ENCODE measurements at places on chromosomes 2 and 18.
A peak's percentile ranks its signal among the peaks of the same experiment; 100 is the strongest.

- DNase-seq = no peak
These were observed 104.2 kb downstream of the ASAP2 start for GRCh38 chr2:9310798-9311197.

GRCh38 chr2:128727914-128728313, 409.2 kb upstream of the HS6ST1 start:
- no peak for DNase-seq

DNA sequence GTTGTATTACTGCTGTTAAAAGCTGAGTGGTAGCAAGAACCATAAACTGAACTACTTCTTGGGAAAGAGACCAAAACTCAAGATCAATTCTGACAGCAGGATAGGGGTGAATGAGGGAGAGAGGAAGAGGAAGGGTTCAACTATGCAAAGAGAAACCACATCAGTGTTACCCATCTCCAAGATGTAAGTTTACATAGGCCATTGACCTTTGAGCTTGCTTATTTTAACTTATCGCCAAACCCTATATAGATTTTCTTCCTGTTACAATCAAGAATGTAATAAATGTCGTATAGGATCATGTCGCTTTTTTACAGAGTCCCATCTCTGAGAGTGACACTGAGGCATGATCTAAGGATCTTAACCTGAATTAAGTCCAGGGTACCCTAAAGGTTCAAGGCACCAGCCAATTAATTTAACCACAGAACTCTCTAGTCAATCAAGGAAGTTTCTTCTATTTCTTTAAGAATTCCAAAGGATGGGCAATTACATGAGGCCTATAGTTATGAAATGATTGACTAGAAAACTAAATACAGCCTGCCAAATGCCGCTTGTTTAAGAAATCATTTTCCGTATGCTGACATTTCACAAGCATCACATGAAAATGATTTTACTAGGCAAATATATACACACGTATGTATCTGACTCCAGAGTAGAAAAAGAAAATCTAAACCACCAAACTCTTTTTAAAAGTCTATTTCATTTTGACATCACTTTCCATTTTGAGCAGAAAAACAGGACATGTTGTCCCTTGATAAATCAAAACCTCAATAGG, 11.8 kb downstream of the RND3 start:
- DNase-seq = no peak

GRCh38 chr2:58350484-58350883, 109.4 kb upstream of the FANCL start:
- no peak for DNase-seq

GRCh38 chr2:64133828-64134227, 10.4 kb downstream of the PELI1 start:
- DNase-seq = no peak

DNA sequence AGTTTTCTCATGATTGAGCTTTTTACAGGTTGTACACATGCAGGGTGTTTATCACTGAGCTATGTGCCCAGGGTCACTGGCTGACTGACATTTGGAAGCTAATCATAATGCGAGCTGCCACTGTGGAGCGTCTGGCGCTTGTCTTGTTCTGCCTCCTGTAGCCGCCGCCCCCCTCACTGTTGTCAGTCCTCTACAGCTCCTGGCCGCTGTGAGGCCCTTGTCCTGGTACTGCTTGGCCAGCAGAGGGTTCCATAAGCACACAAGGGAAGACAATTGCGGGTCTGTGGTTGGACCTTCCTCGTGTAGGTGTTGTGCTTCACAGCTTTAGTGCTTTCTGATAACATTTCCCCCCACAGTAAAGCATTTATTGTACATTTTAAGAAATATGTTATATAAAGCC, 105.6 kb upstream of the LDLRAD4 start:
- DNase-seq = peak; percentile 80

GRCh38 chr18:40360558-40360957, 1594.5 kb upstream of the PIK3C3 start:
- DNase-seq = no peak

GRCh38 chr2:174730698-174731018, 33.6 kb downstream of the CHRNA1 start:
- DNase-seq = no peak

DNA sequence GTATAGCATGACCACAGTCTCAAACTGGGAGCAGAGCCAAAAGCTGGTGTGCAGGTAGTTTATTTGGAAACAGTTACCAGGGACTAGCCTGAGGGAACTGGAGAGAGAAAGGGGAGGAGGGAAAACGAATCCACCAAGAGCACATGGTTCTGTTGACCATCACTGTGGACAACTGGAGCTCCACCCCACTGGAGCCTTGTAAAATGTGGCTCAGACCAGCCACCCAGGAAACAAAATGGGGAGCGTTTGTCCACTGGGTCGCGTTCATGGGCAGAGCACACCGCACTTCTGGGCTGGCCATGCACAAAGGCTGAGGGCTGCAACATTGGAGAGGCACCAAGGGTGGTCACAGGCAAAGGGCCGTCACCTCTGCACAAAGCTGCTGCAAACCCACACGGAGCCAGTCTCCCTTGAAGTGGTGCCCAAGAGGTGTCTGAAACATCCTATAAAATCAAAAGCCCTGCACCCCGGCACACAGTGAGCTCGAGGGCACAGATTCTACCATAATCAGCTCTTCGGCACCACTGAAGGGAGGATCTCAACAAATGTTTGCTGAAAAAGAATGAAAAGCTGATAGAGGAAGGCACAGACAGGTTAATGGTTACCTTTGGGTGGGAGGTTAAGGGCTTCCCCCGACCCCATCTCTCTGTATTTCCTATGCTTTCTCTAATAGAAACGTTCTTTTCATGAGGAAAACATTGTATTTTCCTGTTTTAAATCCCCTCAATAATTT, 192.9 kb downstream of the INHBB start:
- DNase-seq = no peak

DNA sequence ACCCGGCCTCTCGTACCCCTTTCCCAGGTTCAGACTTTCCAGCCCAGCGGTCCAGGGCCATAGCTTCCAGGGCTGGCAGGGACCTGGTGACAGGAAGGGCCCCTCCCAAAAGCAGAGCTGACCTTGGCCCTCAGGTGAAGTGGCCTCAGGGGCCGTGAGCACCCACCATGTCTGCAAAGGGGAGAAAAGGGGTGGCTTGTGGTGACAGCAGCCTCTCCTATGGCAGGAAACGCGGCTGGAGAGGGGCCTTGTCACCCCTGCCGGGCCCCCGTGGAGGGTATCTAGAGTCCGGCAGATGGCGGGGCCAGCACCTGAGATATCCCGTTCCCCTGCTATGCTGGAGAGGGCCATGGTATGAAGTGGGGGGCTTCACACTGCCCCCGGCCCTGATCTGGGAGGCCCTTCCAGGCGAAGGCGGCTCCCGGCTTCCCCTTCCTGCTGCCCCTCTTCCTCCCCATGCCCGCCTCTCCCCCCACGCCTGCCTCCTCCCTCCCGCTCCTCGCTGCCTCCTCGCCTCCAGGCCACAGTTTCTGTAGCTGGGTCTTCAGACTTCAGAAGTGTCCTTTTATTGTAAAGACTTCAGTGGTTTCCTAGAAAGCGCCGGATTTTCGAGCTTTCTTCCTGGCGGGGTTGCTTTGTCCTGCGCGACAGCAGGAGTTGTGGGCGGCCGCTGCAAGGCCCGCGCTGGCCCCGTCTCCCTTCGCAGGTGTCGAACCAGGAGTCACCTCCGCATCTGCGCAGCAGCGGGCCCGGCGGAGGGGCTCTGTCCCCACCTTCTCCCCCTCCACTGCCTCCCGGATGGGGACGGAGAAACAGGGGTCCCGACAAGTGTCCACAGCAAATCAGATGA, 240.5 kb upstream of the MYT1L start:
- no peak for DNase-seq

- peak; percentile 60 for DNase-seq
These were observed 21.7 kb downstream of the DDX18 start for GRCh38 chr2:117835990-117836760.

- DNase-seq = no peak
These were observed 135.9 kb upstream of the ARL4C start for GRCh38 chr2:234632527-234633391.

GRCh38 chr2:66334237-66335029, 100.5 kb upstream of the MEIS1 start:
- DNase-seq = no peak

DNA sequence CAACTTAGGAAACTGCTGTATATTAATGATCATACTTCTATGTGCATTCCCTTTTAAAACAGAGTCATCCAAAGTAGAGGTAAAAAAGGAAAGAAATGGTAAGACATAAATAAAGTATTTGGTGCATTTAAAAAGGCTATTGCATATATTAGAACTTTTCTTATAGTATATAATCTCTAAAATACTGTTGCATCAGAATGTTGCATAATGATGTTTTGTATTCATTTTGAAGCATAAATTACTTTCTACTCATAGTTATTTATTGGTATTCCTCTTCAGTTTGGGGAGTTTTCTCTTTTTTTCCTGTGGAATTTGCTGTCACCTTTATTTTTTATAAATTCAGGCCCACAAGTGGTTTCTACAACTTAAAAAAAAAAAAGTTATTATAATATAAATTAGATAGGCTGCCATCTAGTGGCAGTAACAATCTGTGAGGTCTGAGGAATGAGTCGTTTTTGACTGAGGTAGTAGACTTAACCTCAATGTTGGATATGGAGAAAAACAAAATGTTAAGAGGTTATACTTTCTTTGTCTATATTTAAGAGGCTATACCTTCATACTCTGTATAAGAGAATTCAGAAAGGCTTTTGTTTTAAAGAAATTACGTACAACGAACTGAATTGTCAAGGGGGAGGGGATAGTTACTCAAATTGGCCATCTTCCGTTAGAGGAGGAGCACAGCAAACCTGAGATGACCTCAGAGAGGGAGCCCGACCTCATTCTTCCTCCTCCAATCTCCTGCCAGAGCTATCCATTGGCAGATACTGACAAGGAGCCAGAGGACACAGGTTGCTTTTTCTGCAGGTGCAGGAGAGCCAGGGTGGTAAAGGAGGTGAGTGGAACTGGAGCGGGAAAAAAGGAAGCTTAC, 23.8 kb downstream of the ANKAR start:
- DNase-seq = peak; percentile 52

GRCh38 chr2:239061824-239062570, 214.1 kb downstream of the TWIST2 start:
- no peak for DNase-seq

DNA sequence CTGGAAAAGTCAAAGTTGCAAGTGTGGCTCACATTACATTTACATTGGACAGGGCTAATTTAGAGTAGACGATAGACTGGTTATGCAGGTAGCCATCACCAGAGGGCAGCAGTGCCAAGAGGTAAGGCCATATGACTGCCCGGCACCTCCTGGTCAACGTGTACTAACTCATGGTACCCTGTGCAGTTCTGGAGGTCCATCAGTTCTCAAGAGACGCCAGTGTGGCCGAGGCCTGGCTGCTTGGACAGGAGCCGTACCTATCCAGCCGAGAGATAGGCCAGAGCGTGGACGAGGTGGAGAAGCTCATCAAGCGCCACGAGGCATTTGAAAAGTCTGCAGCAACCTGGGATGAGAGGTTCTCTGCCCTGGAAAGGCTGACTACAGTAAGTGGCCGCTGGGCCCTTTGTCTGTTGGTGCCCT, 65.8 kb upstream of the EML6 start:
- DNase-seq = no peak

DNA sequence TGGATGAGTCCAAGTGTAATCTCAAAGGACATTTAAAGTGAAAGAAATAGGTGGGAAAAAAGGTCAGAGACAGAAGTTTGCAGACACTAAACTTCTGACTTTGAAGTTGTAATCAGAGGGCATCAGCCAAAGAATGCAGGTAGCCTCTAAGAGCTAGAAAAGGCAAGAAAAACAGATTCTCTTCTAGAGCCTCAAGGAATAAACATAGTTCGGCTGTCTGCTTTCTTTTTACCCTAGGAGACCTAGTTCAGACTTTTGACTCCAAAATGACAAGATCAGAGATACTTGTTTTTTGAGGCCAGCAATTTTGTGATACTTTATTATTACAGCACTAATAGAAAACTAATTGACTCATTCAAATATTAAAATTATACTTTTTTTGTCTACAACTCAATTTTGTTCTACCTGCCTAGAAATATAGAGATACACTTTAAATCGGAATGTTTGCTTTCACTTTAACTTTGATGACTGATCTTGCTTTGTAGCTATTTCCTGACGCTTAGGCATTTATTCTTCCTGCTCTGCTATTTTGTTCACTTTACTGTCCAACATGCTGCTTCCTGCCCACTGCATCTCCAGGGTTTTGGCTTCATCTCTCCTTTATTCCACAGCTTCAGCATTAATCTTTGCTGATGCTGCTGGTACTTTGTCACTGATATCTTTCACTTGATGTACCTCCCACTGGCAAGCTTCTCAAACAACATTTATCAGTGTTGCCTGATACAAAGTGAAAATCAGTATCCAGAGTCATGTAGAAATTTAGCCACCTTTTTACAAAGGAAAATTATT, 272.5 kb downstream of the DSEL start:
- no peak for DNase-seq

GRCh38 chr2:24359129-24360049, 947 bp downstream of the ITSN2 start:
- DNase-seq = peak; percentile 48

- no peak for DNase-seq
These were observed 84.9 kb upstream of the GLS start for GRCh38 chr2:190795686-190796085.

DNA sequence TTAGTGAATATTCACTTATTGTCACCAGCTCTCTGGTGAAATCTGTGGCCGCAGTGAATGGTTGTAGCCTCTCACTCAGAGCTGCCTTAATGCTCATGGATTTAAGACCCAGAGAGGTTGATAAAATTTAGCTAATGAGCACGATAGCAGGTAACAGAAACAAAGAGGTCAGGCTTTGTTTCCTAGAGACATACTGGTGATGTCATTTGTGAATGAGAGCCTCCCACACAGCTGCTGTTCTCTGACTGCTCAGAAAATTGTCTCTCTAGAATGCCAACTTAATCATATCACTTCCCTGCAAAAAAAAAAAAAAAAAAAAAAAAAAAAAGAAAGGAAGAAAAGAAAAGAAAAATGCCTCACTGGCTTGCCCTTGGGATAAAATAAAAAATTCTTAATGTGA, 411.7 kb upstream of the MYT1L start:
- no peak for DNase-seq

GRCh38 chr2:20525041-20526035, 78.5 kb downstream of the RHOB start:
- peak; percentile 35 for DNase-seq

DNA sequence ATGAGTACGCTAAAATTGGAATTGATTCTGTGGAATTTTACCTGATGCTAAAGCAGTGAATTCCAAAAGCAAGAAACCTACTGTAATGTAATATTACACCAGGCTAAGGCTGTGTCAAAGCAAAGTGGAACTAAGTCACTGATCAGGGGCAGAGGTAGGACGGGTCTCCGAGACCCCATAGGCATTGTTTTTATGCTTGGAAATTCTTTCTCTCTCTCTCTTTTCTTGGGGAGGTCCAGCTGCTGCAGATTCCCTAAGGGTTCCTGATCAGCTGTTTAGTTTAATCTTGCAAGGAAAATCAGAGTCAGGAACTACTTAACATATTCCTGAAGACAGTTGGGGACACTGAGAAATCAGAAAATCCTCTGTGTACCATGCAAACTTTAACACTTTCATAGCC, 220.2 kb downstream of the SRBD1 start:
- no peak for DNase-seq

Measured in globus pallidus (tissue), 1 donor.